ENCODE measurements at places on chromosomes 2 and 18.

- DNase-seq: no peak
Measured at GRCh38 chr18:59861963-59862819, 37.6 kb upstream of the PMAIP1 start.

GRCh38 chr18:58556331-58557007 is 72.4 kb downstream of the ALPK2 start:
- no peak for DNase-seq

GRCh38 chr2:191710411-191710900 is 32.5 kb downstream of the NABP1 start:
- DNase-seq: no peak

- DNase-seq: no peak
Measured at GRCh38 chr18:9708434-9709303, 568 bp downstream of the RAB31 start.

- DNase-seq: no peak
Measured at GRCh38 chr2:25606892-25607291, 66.5 kb downstream of the DTNB start.

- DNase-seq: no peak
Measured at GRCh38 chr2:153766415-153766814, 105.3 kb upstream of the GALNT13 start.

DNA sequence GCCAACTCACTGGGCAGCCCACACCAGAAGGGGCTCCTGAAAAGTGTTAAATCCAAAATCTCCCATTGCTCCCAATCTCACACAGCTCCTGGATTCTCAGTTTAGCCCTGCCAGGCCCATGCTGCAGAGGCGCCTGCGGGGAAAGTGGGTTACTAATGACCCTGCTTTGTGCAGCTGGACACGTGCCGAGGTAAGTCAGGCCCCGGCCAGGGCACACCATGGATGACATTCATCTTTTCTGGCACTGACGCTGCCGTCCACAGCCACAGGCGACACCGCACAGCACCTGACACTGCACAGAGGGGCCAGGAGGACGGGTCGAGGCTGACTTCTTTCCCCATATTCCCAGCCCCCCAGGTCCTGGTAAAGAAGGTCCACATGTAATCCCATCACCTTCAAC is 193.5 kb downstream of the EIPR1 start:
- DNase-seq: no peak

- no peak for DNase-seq
Measured at GRCh38 chr2:175518206-175518605, 336.7 kb upstream of the ATP5MC3 start.

GRCh38 chr2:197052356-197052755 is 125.8 kb upstream of the PGAP1 start:
- no peak for DNase-seq

DNA sequence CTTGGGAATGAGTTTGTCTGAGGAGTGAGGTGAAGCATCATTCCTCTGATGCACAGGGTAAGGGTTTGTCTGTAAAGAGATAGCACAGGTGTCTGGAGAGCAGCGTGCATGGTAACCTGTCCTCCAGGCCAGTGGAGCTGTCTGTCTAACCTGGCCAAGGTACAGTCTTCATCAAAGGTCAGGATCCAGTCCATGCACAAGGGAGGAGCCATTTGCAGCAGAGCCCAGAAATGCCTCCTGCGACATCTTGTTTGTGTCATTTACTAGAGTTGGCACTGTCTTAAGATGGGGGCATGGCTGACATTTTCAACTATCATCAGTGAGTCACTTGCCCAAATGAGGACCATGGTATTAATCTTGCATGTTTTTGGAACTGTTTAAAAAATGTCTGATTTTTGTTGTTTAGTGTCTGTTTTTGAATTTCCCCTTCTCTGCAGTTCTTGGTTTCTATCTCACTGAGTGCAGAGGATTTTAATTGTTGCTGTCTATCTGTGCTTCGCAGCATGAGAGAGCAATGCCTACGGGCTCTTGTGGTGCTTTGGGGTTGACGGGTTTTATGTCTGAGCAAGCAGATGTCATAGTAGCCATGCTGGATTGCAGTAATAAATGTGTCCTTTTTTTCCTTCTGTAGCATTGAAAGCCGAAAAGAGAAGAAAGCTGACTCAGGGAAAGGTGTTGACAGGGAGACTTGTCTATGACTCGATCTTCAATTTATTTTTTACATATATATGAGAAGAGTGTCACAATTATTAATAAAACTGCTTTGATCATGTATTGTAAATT is 91.3 kb downstream of the DPP4 start:
- DNase-seq: no peak

- DNase-seq: no peak
Measured at GRCh38 chr18:36623091-36623490, 205.7 kb downstream of the TPGS2 start.

- DNase-seq: no peak
Measured at GRCh38 chr18:56066524-56067213, 478.7 kb upstream of the TCF4 start.

DNA sequence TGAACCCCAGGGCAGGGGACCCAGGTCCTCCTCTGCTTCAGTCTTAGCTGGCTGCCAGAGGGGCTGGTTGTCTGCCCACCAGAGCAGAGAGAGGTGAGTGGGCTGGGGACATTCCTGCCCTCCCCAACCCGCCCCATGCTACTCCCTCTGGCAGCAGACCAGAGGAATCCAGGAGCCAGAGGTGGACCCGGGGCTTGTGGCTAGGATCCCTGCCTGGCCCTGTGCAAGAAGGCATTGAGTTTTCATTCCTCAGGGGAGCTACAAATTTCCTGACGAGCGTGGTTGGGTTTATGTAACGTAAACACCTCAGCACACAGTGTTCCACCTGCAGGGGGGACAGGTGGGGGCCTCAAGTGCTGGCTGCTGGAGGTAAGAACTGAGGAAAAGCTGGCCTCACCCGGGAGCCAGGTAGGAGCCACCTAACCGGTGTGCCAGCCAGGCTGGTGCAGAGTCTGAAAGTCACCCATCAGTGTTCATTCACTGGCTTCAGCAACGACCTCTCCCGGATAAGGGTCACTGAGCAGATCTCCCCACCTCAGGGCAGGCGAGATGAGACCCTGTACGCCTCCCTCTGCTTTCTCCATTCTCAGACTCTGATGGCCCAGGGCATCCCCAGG is 246.8 kb downstream of the DYSF start:
- no peak for DNase-seq

- DNase-seq: no peak
Measured at GRCh38 chr2:218033208-218033589, 30.4 kb upstream of the TNS1 start.

DNA sequence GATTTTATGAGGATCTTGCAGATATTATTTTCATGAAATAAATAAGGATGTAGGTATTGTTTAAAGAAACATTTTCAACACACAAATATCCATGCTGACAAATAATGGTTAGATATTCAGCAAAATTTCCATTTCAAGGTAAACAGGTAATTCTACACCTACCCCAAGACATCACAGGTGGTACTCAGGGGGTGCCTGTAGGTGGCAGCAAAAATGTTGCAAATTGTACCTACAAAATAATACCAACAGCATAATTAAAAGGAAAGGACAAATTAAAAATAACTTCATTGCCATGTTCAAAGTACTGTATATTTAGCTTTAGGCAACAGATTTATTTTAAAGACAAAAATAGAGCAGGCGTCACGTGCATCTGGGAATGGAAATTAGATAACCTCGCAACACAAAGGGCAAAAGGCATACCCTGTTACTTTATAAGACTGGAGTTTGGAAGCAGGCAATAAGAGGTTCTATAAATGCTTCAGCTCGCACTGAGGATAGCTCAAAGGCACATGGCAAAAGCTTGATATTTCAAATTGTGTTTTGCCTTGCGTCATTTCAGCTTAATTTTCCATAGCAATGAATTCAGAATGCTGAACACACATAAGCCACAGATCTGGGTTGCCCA is 630.5 kb downstream of the TDRD15 start:
- DNase-seq: no peak

- no peak for DNase-seq
Measured at GRCh38 chr18:54822872-54823845, 5.1 kb upstream of the RAB27B start.

- no peak for DNase-seq
Measured at GRCh38 chr2:101710471-101711318, 13.2 kb downstream of the MAP4K4 start.

DNA sequence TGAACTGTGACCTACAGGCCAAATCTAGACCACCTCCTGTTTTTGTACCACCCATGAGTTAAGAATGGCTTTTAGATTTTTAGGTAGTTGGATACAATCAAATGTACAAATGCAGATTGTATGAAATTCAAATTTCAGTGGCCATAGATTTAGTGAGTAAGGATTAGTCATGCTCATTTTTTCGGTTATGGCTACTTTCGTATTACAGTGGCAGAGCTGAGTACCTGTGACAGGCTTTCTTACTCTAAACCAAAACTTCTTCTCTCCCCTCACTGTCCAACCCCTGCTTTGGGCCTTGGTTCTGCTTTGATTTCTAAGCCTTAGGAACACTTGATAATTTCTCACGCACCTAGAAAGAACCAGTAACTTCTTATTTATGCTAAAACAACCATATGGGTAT is 82.1 kb downstream of the CDC42EP3 start:
- DNase-seq: no peak

GRCh38 chr18:32081881-32082280 is 9.8 kb upstream of the RNF138 start:
- DNase-seq: no peak

- DNase-seq: no peak
Measured at GRCh38 chr2:236712304-236712703, 142.7 kb downstream of the ACKR3 start.

GRCh38 chr2:30382995-30383394 is 64.1 kb upstream of the LCLAT1 start:
- no peak for DNase-seq

DNA sequence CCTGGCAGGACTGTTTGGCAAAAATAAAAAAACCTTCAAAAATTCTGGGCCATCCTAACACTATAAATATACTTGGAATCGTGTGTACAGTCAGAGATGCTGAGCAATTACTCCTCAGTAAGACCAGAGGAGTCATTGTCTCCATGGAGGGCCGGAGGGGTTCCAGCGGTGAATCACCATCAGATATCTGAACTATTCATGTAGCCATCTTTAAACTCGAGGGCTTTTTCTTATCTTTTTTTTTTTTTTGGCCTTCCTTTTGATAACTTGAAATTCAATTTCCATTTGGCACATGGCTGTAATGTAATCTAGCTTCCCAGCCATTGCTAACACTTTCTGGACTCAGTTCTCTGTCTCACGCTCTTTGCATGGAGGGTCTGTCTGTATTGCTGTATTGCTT is 7.4 kb upstream of the FHL2 start:
- no peak for DNase-seq

- no peak for DNase-seq
Measured at GRCh38 chr2:240960309-240960970, 38.0 kb upstream of the SNED1 start.

DNA sequence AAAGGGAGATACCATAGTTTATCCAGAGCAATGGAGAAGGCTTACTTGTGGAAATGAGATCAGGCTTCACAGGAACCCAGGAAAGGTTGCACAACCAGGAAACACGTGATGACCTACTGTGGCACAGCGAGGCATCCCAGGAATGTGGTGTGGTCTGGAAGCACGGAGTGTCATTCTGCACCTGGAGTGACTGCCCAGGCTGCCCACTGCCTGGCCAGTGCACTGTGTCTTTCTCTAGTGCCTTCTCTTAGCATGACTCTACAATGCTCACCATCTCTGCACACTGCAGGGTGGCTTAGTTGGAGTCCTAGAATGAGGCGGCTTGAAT is 48.9 kb downstream of the CHST9 start:
- no peak for DNase-seq

DNA sequence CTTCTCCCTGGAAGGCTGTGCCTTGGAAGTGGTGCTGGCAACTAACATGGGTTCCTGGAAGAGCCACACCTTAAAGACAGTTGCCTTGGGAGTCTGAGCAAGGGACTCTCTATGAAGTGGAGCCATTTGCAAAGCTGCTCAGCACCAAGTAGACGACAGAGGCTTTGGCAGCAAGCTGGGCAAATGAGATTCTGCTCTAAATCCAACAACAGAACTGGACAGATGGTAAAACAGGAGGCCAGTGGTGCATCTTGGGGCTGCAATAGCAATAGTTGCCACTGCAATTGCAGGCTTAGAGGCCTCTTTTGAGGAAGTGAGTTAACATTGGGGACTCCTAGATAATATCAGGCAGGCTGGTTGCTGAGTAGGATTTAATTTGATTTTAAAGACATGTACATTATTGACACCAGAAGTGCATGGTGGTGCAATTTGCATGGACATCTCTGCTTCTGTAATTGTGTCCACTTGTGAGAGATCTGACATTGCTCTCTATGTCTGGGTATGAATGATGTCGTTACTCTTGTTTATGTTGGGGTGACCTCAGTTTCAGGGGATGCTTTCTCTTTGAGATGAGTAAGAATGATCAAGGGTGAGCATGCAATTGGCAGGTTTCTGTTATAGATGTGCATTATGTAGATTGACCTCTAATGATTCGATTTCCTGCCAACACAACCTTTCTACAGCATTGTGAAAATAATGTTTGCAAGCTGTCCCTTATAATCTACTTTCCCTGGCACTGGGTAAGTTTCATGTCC is 568.3 kb upstream of the MEX3C start:
- no peak for DNase-seq

- no peak for DNase-seq
Measured at GRCh38 chr2:208300847-208301618, 35.0 kb downstream of the PIKFYVE start.

GRCh38 chr18:46754661-46755292 is 2.1 kb downstream of the ST8SIA5 start:
- DNase-seq: no peak

DNA sequence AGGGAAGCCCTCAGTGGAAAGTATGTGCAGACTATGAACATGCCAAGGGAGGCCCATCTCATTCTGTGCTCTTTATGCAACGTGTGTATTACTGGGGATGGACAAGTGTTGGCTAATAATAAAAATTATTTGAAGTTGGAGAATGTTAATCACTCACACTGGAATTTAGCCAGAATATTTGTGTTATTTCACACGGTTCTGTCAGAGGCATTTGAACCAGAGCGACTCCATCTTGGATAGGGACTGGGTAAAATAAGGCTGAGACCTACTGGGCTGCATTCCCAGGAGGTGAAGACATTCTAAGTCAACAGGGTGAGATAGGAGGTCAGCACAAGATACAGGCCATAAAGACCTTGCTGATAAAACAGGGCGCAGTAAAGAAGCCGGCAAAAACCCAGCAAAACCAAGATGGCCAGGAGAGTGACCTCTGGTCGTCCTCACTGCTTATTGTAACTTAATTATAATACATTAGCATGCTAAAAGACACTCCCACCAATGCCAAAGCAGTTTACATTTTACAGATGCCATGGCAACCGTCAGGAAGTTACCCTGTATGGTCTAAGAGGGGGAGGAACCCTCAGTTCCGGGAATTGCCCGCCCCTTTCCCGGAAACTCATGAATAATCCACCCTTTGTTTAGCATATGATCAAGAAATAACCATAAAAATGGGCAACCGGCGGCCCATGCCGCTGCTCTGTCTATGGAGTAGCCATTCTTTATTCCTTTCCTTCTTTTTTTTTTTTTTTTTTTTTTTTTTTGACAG is 2.6 kb upstream of the FZD5 start:
- peak; percentile 34 for DNase-seq

DNA sequence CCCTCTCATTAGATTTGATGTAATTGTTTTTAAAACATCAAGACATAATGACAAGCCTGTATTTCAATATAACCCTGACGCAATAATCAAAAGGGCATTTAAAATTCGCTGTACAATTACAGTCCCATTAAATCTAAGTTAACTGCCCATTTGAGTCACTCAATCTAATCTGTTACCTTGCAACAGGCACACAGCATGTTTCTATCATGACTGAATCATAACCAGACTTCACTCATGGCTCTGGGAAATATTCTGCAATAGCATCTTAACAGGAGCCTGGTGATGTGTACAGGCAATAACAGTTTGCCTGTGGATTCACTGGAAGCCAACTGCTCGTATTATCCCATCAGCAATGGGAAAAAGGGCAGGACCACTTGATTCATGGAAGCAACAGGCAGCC is 142.3 kb upstream of the NCKAP5 start:
- no peak for DNase-seq

Data from stimulated activated CD4-positive, alpha-beta T cell treated with anti-CD3 and anti-CD28 coated beads, Interleukin-1b, Interleukin-23, amount 100 ng/mL, for 4 hours (primary cell).